ENCODE measurements at places on chromosomes 5 and 9.

DNA sequence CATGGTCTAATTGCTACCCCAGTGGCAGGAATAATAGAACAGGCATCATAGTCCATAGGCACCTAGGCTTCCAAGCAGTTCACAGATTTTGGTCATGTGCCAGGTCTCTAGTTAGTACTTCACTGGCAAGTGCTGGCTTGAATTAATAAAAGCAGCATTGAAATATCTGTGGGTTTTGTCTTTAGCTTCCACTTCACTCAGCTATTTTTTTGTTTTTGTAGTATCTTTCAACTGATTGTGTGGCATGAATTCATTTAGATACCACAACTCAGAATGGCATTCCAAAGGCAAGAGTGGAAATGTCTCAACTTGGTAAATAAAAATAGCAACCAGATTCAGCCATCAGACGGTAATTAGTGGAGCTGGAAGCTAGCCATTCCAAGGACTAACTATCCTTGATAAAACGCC, 27.9 kb upstream of the ITGA2 start:
- DNase-seq = peak; percentile 50

GRCh38 chr9:100690438-100690837, 112.6 kb downstream of the CAVIN4 start:
- DNase-seq = no peak

- no peak for DNase-seq
These were observed 6.0 kb downstream of the UGCG start for GRCh38 chr9:111902391-111903139.

- no peak for DNase-seq
These were observed 247.1 kb upstream of the ANKRD55 start for GRCh38 chr5:56480078-56480704.

DNA sequence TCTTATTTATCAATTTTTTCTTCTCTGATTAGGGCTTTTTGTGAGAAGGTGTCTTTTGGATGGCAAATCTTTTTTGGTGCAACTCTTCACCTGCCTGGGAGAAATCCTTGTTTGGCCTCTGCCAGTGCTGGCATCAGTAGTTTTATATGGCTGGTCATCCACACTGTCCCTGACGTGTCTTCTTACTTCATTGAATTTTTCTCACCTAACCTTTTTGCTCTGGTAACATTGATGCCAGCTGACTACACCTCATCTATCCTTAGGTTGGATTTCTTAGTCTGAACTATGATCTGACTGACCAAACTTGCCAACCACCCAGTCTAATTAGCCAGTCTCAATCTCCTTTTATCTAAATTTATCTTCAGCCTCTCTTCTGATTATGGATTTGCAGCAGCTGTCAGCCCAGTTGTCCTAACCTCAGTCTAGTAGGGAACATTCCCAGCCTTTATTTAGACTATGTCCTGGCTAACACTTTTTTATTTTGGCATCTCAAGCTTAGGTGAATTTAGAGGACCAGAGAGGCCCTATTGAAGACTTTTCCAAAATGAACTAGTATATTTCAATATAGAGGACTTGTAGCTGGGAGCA, 10.6 kb upstream of the TMEM38B start:
- DNase-seq = no peak

DNA sequence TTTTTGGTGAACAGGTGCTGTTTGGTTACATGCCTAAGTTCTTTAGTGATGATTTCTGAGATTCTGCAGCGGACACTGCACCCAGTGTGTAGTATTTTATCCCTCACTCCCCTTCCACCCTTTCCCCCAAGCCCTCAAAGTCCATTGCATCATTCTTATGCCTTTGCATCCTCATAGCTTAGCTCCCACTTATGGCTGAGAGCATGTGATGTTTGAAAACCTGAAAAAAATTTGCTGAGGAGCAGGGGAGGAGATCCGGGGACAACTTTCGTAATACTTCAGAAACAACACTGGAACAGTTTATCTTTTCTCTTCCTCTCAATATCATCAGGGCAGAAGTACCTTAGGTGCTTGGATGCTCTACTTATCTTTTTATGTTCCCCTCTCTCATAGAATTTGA, 226.4 kb downstream of the ADAMTS6 start:
- no peak for DNase-seq

GRCh38 chr5:1005904-1006655, 2.5 kb upstream of the NKD2 start:
- DNase-seq = no peak

DNA sequence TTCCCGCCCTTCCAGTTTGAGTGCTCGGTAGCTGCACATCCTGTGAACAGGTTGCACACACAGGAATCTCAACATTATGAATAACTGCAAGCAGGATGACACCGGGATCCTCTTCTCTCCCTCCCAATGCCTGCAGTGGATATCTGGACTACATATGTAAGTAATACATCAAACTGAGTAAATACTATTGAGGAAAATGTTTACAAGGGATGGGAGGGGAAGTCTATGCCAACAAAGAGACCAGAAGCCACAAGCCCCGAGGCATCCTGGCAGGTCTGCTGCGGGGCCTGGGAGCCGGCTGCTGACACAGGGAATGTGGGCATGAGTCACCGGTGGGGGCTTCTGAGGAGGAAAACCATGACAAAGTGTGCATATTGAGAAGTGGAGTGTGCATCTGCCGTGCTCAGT, 8.6 kb upstream of the ANKRD33B start:
- peak; percentile 73 for DNase-seq

DNA sequence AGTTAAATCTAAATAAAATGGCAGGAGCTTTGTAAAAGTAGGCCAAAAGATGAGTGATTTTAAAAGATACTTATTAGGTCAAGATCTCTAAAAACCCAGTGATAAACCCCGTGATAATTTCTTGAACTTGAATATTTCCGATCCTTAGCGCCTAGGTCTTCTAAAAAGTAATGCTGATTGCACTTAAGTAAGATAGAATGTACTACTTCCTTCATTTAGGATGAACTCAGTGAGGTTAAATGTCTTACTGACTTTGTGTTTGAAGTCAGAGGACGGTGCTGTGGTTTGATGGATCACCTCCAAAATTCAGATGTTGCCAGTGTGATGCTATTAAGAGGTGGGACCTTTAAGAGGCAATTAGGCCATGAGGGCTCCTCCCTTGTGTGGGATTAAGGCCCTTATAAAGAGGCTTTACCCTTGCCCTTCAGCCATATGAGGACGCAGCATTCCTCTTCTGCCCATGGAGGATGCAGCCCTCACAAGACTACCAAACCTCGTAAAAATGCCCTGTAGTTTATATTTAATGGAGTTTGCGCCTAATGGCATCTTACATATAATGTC, 130.1 kb downstream of the TRIO start:
- DNase-seq = no peak

DNA sequence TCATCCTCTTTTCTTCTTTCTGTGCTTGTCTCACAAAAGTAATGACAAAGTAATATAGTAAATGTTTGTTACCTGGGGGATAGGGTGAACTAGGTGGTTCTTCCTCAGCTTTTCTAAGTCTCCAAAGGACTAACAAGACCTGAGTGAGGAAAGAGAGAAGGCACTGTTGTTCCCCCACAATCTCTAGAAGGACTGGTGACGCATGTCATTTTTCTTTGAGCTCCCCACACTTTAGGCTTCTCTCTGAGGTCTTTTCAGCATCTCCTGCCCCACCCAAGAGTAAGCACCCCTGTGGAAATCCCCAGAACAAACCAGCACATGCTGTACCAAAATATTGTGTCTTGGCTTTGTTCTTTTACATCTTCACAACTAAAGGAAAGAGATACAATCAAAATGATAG, 2.4 kb upstream of the IL7R start:
- DNase-seq = no peak

- DNase-seq = no peak
These were observed 265.5 kb upstream of the ADRA1B start for GRCh38 chr5:159650803-159651202.

- no peak for DNase-seq
These were observed 46.2 kb upstream of the RUFY1 start for GRCh38 chr5:179504191-179504590.

DNA sequence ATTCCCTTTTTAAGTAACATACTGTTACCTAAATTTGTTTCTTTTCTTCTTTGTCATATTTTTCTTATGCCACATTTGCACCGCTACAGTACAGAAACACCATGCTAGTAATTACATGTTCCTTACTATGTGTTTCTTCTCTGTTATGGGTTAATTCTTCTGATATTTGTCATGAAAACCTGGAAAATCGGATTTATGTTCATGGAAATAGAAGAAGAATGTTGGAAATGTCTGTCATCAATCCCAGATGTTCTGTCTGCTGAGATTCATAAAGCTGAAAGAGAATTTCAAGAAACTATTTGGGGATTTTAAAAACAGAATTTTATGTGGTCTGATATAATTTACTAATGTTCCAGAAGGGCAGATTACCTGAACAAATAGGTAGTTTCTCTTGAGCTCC, 305.2 kb upstream of the NREP start:
- no peak for DNase-seq

DNA sequence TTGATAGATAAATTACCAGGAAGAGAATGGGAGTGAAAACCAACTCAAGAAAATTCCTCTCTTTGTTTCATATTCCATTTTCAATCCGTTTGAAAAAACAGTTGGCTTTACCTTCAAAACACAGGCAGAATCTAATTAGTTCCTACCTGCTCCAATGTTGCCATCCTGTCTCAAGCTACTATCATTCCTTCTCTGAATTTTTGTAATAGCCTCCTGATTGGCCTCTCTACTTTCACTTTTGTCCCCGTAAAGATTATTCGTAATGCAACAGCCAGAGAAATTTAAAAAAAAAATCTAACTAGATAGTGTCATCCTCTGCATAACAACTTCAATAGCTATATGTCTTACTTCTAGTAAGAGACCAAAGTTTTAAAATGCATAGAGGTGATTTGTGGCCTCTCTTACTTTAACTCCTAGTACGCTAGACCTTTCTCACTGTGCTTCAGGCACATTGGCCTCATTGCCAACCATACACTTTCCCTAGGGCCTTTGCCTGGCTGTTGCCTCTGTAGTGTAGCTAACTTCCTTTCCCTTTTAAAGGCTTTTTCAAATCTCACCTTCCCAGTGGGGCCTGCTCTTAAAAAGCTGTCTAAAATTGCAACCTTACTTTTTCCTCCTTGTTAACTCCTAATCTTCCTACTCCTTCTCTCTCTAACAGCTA, 311.3 kb upstream of the GRIN3A start:
- no peak for DNase-seq

DNA sequence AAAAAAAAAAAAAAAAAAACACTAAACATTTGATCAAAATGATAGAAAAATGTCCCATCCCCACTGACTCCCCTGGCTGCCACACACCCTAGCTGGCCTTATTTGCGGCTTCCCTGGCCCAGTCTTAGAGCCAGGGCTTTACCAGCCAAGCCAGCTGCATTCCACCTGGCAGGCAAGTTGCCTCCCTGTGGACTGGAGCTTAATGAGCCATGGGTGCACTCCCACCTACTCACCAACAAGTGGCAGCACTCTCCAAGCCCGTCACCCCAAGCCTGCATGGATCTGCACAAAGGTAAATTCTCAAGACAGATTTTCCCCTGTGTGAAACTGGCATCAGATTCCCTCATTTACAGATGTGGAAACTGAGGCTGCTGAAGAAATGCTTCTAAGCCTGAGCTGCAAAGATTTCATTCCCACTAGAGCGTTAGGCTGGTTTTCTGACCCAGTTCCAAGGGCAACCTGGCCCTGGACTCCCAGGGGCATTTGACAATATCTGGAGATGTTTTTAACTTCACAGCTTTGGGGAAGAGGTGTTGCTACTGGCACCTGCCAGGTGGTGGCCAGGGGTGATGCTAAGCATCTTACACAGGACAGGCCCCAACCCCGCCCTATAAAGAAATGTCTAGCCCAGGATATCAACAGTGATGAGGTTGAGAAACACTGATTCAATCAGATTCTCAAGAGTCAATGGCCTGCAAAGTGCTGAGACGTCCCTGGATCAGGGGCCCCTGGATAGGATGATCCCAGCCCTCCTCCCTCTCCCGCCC, 21.9 kb upstream of the VDAC1 start:
- DNase-seq = peak; percentile 87

GRCh38 chr9:86246752-86247161, 12.7 kb downstream of the C9orf153 start:
- no peak for DNase-seq

GRCh38 chr9:123614306-123615263, 258.6 kb downstream of the CRB2 start:
- DNase-seq = no peak

- no peak for DNase-seq
These were observed 5.6 kb downstream of the EXD3 start for GRCh38 chr9:137417161-137418021.

DNA sequence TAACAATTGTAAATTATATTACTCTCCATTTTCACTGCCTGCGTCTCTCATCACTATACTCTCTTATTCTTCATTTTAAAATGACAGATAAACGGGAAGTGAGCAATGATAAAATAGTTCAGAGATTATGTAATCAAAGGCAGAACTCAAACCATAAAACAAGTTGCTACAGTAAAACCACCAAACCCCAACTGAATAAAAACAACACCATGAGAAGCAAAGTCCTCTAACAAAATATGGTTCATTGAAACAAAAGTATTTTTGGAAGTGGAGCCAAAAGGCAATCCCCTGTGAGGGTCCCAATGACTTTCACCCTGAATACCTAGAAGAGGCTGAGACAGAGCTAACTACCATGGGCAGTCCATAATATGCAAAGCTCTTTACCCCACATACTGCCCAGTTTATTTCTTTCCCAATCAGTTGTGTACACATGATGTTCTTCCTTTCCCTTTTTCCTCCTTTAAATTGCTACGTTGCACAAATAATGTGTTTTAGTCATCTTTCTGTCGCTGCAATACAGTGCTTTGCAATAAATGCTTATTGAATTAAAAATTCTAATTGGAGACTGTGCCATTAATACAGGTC, 64.0 kb upstream of the PTGER4 start:
- DNase-seq = no peak

DNA sequence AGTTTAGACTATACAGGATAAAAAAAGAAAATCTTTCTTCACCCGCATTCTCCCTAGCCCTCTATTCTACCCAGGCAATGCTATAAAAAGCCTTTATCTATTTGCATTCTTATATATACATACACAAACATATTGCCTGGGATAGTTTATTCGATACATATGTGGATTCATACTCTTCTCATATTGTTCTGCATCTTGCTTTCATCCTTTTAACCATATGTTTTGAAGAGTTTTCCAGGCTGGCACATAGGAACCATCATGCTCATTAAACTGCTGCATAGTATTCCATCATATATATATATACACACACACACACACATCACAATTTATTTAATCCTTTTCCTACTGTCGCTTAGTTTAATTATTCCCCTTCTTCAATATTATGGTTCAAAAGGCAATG, 461.2 kb downstream of the NTRK2 start:
- DNase-seq = no peak

- DNase-seq = no peak
These were observed 158.7 kb upstream of the TNC start for GRCh38 chr9:115276621-115277020.
